ENCODE measurements at places on chromosomes 5 and 9.

GRCh38 chr5:180974612-180975315, 13.9 kb upstream of the BTNL3 start:
- no peak for DNase-seq

GRCh38 chr9:38062498-38063362, 6.3 kb downstream of the SHB start:
- DNase-seq: no peak

DNA sequence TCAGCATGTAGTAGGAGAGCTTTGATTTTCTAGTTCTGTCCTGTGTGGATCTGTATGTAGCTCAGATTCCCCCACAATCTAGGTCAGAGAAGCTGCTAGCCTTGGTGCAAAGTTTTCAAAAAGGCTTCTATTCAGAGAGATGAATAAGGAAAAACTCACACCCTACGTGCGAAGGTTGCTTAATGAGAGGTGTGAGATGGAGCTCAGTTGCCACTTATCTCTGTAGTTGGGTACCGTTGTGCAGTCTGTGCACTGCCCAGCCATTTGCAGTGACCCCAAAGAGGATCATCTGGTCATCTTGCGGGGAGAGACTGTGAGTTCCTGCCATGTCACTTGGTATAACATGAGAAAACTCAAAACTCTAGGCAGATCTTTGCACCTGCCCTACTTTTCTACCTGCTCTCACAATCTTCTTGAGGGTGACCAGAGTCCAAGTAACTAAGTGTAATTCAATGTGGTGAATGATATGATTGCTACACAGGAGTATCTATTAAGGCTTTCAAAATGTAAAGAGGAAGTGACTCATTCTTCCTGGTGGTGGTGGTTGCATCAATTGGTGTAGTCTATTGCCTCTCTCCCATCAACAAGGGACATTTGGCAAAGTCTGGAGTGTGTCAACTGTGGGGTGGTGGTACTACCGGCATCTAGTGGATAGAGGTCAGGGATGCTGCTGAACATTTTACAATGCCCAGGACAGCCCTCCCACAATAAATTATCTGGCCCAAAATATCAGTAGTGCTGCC, 65.2 kb downstream of the TMC1 start:
- DNase-seq: peak; percentile 32

DNA sequence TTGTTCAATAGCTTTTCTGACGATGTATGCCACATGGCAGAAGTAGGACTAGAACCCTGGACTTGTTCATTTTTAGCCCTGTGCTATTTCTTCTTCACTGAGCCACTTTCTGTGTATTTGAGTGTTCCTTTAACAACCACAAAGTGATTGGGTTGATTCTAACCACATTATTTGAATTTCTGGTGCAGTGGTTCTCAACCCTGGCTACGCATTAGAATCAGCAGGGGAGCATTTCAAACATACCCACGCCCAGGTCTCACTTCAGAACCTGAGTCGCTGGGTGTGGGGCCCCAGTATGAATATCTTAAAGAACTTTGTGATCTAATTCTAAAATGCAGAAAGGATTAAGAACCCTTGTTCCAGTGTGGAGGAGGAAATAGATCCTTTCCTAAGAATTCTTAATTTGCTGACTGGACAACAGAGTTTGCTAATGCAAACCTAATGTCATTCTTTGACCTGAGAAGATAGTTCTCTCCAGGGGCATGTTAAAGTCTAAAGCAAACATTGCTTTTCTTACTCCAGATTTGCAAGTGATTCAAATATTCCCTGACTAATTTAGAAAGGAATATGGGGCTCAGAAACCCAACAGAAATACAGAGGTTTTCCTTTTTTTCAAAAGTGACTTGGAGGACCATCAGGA, 75.4 kb upstream of the GDNF start:
- no peak for DNase-seq

GRCh38 chr5:157273131-157273556, 7.2 kb downstream of the CYFIP2 start:
- no peak for DNase-seq

- no peak for DNase-seq
These were observed 81.6 kb downstream of the TMEM174 start for GRCh38 chr5:73254642-73255041.

GRCh38 chr5:130601-131131, 38.7 kb downstream of the PLEKHG4B start:
- no peak for DNase-seq

DNA sequence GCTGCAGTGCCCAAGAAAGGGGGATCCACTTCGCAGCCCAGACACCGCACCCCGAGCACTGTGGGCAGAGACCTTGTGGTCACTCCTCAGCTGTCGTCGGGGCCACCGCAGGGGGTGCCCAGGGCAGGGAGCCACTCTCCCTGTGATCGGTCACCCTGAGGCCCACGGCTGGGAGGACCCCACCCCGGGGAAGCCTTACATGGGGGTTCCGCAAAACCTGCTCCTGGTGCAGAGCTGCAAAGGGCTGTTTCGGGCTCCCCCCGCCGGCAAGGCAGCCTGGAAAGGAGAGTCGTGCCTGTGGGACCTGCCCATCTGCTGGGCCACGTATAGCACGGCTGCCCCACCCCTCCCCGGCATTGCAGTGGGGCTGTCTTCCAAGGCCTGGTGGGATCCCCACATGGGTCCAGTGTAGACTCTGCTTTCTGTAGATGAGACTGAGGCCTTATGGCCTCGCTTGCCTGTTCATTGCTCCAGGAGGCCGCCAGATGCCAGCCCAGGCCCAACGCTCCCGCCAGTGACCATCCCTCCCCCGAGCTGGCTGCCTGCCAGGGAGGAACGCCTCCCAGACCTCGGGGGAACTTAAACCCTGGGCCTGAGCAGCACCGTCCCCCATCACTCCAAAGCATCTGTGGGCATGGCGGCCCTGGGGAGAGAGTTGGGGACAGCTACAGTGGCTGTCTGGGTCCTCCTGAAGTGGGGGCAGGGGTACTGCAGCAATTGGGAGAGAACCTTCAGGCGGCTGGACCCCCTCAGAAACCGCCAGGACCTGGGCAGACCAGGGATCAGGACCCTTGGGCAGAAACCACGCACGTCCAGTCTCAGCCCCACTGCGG, 1.6 kb upstream of the DNLZ start:
- no peak for DNase-seq

DNA sequence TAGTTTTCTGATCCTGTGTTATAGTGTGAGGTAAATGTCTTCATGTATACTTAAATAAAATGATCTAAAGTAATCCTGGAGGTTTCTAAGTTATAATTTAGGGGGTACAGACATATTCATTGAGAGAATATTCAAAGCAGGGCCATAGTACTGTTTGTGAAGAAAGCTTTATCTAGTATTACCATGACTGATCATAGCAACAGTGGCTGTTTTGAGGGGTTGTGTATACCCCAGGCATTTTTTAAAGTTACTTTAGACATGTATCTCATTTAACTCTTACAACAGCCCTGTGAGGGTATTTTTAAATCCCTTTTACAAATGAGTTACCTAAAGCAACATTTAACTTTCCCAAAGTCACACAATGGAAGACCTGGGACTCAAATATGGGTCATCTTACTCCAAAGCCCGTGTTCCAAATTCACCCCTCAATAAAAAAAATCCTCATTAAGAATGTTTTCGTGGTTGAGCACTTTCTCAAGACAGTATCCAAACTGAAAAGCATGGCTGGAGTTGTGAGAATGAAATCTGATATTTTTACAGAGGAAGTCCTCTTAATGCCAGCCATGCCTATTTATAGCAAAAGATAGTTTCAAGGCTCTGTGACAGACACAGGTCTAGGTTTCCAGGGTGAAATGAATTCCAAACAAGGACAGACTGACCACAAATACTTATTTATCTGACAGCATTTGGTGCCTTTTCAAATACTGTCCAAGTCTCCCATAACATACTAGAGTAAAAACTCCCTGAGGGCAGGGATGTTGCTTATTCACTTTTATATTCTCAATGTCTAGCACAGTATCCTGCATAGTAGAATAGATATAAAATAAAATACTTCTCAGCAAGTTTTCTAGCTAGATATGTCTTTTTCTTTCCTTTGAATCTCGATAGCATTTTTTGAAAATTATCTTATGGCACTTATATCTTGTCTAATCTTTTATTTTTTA, 10.4 kb downstream of the STOM start:
- no peak for DNase-seq

DNA sequence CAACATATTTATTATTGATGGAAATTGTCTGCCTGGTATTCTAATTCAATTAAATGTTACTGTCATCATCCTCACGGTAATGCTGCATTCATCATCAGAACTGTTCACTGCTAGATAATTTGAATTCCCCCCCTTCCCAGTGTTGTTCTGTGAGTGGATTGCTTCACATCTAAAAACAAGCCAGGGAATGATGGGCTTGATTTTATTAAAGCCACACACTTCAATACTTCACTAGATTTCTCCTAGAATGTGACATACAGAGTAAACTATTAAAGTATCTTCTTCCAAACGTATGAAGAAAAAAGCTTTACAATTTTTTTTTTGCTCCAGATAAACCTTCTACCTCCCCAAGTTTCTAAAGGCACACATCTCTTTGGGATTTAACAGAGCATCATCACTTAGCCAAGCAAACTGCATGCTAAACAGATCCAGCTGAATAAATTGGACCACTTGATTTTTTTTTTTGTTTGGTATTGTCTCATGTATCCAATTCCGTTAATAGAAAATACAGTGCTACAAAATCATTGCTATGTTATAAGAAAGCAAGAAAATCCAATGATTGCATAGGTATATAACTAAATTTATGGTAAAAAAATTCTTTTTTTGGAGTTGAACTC, 692.4 kb downstream of the MTRR start:
- DNase-seq: no peak

DNA sequence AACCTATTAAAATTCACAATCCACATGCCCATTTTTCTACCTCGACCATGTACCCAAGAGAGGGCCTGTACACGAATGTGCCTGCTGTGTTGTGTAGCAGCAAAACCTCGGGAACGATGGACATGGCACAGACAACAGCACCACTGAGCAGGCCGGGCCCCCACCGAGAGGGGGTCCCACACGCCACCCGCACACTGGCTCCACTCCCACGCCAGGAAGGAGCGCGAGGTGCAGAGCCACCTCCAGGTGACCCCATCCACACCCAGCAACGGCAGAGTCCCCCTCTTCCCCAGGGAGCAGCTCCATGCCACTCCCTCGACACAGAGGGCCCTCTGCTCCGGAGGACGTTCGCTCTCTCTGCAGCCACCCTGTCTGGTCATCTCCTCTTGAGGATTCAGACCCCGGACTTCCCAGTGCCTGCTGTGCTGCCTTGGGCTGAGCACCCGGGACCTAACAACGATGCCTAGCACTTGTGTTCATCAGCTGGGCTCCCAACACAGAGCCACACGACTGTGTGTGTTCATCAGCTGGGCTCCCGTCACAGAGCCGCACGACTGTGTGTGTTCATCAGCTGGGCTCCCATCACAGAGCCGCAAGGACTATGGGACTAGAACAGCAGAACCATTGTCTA, 25.3 kb upstream of the ADAMTS2 start:
- no peak for DNase-seq

DNA sequence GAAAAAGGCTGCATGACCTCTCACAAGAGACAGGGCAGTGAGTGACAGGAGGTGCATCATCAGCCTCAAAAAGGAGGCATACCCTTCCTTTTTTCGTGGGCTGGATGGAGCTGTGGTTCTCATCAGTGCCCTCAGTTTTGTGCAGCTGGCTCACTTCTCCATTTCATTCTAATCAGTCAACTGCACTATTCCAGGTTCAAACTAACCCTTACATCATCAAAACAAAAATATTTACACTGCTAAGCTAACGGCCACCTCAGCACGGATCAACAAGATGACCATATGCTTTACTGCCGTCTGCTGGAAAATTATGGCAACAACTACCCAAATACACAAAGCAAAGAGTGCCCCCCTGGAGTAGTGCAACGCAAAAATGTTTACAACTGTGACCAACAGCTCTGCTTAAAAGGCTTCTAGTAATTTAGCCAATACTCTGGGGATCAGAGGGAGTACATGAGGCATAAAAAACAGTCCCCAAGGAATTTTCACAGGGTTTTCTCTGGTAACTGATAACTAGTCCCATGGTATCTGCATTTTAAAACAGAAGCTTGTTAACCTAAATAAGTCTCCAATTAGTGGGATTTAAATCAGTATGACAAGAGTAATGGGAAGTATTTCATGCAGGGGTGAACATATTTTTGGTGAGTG, 10.8 kb downstream of the KCNV2 start:
- peak; percentile 7 for DNase-seq

GRCh38 chr9:130794923-130795495, 40.0 kb upstream of the ABL1 start:
- no peak for DNase-seq

DNA sequence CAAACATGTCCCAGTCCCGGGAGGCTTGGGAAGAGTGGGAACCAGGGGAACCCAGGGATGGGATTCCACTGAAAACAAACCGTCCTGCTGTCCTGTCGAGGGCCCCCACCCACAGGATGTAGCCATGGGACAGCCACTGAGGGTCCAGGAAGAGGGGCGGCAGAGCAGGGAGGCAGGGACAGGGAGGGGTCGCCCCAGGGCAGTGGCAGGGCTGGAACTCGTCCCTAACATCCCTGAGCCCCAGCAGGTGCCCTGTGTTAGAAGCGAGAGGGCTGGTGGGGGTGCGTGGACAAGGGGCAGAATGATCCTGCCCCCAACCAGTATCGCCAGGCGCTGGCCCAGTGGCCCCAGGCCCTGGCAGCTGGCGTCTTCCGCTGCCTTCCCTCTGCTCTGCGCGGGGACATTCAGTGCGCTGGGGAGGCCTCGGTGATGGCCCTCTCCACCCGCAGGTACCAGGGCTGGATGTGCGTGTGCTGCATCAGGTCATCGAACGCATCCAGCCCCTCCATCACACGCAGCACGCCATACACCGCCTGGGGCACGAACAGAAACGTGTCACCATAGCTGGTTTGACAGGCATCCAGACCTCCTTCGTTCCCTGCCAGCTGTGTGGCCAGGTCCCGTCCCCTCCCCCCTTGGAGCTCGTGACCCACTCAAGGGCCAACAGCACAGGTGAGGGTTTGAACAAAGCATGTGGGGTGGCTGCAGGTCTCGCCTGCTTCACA, 6.6 kb downstream of the PTGES2 start:
- no peak for DNase-seq

GRCh38 chr5:175677571-175677970, 19.7 kb downstream of the HRH2 start:
- DNase-seq: no peak

GRCh38 chr9:3177936-3178335, 334.0 kb upstream of the PUM3 start:
- DNase-seq: no peak

Data from Calu3 (cell line).